HCT116 (cell line): ENCODE measurements at places on chromosomes 1 and 21. TPM values are rescaled to one million over a fixed set of nuclear protein-coding genes. Genes with fewer than 3 reads are reported as not detected.

The SYDE2 gene
- 5.3 TPM for total RNA-seq

The HSPA6 gene
- not detected for total RNA-seq

DNA sequence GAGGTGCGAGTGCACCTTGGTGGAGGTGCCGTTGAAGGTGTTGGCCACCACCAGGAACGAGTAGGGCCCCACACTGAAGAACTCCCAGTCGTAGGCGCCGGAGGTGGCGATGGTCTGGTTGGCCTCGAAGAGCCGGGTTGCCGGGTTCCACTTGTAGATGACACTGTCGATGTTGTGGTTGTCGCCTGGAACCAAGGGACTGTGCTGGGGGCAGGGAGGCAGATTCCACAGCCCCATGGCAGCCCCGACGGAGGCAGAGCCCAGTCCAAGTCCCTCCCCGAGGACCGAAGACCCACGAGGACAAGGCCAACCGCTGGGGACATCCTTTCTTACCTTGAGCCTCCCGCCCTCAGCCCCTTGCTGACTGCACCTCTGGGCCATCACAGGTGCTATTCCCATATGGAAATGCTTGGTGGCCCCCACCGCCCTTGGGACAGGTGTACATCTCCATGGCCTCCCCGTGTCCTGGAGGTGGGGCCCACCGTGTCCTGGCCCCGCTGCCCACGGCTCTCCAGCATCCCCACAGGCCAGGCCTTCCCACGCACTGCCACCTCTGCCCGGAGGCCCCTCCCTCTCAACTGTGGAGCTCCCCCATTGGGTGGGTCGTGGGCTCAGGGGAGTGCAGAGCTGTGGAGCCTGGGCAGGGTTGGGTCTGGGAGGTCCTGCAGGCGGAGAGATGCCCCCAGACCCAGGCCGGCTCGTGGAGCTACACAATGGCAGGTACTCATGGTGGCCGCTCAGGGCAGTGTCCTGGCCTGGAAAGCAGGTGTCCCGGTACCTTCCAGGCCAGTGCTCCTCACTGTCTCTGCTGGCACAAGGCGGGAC is 17.9 kb downstream of the KRTAP10-1 start:
- H3K4me1 ChIP-seq, result no peaks in the 10 kb centered on the region
- no peak overlapping the region for H3K4me3 ChIP-seq
- H3K27ac ChIP-seq, result no peak overlapping the region

DNA sequence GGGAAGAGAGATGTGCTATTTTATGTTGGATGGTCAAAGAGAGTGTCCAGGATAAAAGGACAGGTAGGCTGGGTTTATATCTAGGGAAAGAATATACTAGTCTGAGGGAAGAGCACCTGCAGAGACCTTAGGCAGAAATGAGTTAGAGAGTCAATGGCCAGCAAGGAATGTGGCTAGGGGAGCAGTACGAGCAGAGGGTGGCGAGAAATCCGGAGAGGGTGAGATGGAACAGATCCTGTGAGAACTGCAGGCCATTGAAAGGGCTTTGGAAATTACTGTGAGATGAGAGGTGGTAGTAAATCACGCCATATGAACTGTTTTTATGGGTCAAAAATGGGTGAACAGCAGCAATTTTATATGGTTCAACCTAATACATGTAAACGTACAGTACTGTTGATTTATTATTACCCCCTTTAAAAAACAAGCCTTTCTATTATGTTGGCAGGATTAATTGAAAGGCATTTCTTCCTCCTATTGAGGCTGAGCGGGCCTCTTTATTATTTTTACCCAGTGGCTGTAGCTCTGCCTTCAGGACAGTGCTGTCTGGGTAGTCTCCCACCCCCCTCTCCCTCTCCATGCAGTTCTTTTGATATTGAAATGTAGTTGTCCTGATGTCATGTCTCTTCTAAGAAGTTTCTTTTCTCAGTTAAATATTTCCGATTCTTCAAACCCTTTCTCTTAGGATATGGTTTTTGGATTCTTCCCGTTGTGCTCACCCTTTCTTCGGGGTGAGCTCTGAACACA is 75.2 kb upstream of the CD1D start:
- no peak for DNase-seq
- H3K36me3 ChIP-seq, result no peaks in the 10 kb centered on the region
- H3K4me1 ChIP-seq, result peaks cover 13% of the 10 kb centered on the region

GRCh38 chr1:197649188-197649587 is 126.1 kb downstream of the DENND1B start:
- no peak overlapping the region for H3K4me3 ChIP-seq
- H3K36me3 ChIP-seq, result no peaks in the 10 kb centered on the region
- no peaks in the 10 kb centered on the region for H3K4me1 ChIP-seq
- DNase-seq, result no peak

DNA sequence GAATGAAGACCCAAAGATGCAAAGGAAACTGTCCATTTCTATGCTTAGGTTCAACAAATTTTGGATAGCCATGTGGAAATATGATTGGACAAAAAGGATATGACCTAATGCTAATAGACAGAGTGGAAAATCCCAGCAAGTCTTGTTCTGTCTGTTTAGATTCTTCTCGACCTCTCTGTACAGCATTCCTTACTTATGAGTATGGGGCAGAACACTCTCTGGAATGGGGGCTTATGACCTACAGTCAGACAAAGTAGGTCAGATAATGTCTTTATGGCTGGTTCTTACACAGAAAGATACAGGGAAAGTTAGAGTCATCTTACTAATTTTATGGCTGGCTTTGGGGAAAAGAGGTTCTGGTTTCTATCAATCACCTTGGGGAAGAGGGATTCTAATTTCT is 2.8 kb downstream of the GCSAML start:
- DNase-seq, result no peak
- H3K36me3 ChIP-seq, result no peaks in the 10 kb centered on the region
- no peak overlapping the region for H3K4me3 ChIP-seq
- H3K27ac ChIP-seq, result no peak overlapping the region

DNA sequence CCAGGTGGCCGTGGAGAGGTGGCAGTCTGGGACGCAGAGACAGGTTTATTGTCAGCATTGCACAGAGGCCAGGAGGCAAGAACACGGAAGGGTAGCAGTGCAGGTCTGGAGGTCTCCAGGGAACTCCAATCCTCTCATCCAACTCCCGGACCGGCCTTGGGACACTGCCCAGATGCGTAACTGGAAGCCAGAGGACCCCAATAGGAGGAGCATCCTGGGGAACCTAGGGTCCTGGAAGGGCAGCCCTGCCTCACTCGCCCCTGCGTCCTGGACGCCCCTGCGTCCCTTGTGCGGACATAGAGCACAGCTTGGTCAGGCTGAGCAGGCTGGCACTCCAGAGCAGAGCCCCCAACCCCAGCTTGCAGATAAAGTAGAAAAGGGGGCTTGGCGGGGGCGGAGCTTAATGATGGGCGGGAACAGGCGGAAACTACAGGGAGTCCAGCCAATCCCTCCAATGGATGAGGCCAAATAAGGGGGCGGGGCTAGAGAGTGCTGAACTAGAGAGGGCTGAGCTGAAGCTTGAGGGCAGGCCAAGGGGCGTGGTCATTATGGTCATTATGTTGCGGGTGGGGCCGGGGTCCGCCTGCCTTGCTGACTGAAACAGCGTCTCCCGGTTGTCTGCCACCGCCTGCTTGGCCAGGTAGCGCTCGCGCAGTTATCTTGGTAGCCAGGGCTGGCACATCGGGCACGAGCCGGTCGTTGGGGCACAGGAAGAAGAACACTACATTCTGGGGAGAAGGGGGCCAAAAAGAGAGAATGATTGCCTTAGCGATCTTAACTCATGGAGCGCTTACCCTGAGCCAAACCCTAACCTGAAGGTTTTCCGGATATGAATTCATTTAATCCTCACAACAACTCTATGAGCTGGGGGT is 3.7 kb upstream of the ARHGEF19 start:
- DNase-seq, result peak; percentile 90
- peak overlapping the region; percentile 56 for H3K4me3 ChIP-seq
- no peaks in the 10 kb centered on the region for H3K27me3 ChIP-seq
- H3K27ac ChIP-seq, result peak overlapping the region; percentile 21; the same call in 1 of the 2 replicates
- peaks cover 58% of the 10 kb centered on the region for H3K4me1 ChIP-seq
